ENCODE measurements at places on chromosomes 4 and X.

DNA sequence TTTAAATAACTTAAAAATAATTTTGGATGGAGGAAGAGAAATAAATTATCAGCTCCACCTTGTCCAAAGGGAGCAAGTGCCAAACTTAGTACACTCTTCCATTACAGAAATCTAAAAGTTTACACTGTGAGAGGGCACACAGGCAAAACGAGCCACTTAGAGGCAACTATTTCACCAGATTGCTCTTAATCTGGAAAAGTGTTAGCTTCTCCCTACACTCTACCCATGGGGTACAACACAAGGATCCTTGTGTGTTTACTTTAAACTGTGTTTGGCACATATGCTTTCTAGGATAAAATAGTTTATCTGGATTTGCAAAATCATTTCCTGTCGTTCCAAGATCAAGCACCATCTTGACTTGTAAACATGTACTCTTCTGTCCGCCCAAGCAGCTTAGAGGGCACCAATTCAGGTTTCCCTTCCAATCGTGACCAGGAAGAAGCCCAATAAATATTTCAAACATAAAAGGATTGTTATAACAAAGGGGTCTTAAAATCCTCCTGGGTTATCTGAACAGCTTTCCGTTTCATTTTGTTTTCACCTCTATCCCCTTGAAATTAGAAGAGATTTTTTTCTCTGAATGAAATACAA is 29.0 kb upstream of the KDR start:
- no peak for DNase-seq

- DNase-seq: no peak
Measured at GRCh38 chr4:126752702-126753101, 880.1 kb upstream of the INTU start.

DNA sequence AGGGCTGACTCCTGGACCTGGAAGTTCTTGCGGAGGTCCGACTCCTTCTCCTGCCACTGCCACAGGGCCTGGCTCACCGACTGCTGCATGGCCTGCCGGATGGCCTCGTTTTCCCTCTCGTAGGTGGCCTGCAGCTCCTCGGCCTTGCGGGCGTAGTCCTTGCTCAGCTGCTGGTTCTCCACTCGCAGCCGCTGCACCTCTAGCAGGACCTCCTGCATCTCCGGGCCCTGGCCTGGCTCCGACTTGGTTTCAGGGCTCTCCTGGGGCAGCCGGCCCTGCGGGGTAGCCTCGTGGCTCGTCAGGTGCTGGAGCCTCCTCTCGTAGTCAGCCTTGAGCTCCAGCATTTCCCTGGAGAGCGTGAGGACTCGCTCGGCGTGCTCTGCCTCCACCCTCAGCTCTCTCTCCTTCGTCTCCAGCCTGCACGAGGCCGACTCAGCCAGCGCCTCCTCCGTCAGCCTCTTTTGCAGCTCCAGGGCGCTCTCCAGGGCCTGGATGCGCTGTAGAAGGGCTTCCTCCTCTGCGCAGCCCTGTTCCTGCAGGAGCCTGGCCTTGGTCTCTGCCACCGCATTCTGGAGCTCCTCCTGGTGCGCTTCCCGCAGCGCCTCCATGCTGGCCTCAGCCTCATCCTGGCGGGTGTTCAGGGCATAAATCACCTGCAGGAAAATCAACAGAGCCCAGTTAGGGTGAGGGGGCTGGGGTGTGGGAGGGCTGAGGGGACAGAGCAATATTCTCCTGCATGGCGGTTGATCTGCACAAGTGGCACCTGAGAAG is 72.2 kb downstream of the FAM184B start:
- DNase-seq: no peak

DNA sequence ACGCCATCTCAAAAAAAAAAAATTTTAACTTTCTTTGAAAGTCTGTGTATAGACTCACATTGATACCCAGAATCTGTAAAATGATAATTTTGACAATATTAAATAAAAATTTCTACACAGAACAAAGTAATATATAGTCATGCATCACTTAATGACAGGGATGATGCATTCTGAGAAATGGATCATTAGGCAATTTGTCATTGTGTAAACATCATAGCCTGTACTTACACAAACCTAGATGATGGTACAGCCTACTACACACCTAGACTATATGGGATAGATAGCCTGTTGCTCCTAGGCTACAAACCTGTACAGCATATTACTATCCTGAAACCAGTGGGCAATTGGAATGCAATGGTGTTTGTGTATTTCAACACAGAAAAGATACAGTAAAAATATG is 107.7 kb downstream of the BLTP1 start:
- DNase-seq: no peak

- DNase-seq: no peak
Measured at GRCh38 chr4:52942936-52943335, 80.8 kb downstream of the RASL11B start.

DNA sequence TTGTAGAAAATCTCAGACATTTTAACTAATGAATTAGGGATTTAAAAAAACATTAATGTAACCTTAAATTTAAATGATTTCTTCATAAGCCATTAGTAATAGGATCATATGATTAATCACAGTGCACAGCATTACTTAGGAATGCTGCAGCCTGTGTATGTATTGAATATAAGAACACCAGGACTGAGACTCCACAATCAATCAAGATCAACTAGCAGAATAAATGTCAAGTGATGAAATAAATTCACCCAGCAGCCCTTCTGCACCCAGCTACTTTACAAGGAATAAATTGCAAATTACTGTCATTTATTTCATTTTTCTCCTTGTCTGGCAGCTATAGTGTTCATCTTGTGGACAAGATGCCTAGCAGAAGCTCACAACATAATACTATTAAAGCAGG is 46.5 kb downstream of the NEIL3 start:
- no peak for DNase-seq

DNA sequence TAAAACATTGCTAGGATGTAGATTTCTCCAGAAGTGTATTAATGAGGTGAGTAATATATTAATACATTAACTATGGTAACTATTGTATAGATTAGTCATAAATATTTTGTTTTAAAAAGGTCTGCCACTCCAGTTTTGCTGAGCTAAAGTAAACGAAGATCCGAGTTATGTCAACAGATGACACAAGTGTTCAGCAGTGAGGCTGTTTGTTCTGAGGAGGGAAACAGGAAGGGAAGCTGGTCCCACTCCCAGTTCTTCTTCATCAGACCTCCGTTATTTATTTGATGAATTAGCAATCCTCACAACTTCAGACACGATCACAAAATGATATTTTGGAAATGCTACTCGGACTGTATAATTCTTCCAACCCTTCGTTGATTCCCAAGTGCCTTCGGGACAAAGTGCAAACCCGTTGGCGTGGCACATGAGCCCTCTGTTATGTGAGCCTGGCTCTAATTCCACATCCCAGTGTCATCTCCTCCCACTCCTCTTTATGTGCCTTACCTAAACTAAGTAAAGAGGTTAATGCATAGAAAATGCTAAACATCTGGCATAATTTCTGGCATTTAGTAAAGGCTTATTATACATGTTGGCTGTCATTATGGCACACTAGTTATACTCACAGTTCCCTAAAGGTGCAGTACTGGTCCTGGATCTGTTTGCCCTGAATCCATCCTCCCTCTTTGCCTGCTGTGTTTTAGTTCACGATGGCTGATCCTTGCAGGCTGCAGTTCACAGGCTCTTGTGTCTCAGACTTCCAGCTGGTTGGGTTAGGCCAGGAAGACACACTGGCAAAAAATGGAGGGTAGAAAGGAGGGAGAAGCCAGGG is 190.6 kb upstream of the LNX1 start:
- no peak for DNase-seq

DNA sequence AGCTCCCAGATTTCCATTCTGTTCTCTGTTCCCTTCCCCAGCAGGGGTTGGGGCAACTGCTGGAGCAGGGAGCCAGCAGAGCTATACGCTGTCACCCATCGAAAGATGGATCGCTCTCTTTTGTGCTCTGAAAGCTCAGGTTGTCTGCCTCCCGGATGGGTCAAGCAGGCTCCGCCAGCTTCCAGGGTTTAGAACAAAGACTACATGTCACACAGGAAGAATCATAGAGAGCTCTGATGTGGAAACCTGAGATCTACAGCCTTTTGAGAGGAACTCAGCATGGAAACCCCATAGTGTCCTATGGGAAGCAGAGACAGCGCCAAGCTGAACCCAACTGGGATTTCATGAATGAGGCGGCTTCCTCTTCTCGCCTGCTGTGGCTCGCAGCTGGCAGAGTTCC is 205.4 kb downstream of the HS3ST1 start:
- peak; percentile 47 for DNase-seq

DNA sequence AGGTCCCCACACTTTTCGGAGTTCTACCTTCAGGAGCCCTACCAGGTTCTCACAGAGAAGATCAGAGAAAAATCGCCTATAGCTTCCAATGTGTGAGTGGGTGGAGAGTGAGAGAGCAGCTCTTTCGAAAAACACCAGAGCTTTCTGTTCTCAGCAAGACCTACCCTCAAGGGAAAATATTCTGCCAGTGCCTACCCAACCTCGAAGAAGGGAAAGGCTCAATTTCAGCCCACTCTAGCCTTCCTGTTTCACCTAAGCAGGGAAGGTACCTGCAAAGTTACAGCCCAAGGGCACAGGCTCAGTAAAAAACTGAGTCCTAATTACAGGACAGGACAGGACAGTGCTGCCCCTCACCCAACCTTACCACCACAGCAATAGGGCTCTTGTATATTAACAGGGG is 104.0 kb upstream of the WDR17 start:
- DNase-seq: no peak

DNA sequence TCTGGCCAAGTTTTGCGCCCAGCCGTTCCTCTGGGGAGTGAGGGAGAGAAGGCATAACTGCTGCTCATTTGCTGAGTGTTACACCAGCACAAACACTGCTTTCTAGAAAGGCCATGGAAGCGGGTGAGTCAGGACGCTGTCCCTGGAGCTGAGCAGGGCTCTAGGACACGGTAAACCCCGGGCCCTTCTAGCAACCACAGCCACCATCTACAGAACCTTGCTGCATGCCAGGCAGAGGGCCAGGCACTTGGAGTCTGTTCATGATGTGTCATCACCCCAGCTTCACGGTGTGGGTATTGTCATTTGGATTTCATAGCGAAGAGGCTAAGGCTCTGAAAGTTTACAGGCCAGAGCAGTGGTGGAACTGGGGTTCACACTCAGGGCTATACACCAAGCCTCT is 31.8 kb upstream of the C4orf50 start:
- no peak for DNase-seq

GRCh38 chr4:42656679-42656943 is 294 bp downstream of the ATP8A1 start:
- DNase-seq: no peak

DNA sequence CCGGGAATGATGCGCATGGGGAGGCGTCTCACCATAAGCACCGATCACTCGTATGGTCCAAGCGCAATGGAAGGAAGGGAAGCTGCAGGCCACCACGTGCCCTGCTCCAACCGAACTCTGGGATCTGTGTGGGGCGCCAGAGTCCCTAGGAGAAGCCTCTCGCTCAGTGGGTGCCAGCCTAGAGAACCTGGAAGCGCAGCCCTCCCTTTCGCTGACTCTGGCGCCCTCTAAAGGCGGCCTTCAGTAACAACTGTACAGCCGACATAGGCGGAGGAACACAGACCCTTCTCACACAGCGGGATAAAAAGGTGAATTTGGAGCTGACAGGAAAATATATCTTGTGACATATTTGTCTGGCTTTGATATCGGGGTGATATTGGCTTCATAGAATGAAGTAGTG is 76.0 kb downstream of the INTS6L start:
- DNase-seq: peak; percentile 4

- DNase-seq: no peak
Measured at GRCh38 chrX:43618366-43619205, 37.5 kb upstream of the MAOA start.

DNA sequence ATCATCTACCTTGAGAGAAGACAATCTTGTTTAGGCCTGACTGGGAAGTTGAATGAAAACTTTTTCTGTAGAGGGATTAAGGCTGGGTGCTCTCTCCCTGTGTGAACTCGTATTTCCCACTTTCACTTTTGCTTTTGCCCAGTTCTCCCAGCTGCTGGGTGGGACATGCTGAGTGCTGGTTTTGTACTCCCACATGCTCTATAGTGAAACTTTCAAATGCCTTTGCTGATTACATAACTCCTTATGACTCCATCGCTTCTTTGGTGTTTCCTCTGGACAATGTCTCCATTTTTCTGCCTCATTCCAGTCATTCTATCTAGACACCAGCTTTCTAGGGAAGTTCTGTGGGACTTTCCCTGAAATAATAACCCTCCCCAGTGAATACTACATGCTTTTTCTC is 100.5 kb downstream of the CLNK start:
- DNase-seq: no peak

- no peak for DNase-seq
Measured at GRCh38 chr4:73181231-73181630, 77.4 kb downstream of the ANKRD17 start.

GRCh38 chrX:139708067-139708466 is at the start of gene MCF2:
Gene MCF2 (minus strand): TSS chrX:139708167. CDS start chrX:139651744, 56,423 bp downstream.
- DNase-seq: no peak

GRCh38 chr4:15325987-15326386 is 101.8 kb upstream of the C1QTNF7 start:
- DNase-seq: no peak

- DNase-seq: no peak
Measured at GRCh38 chr4:152164561-152164960, 371.3 kb downstream of the FBXW7 start.

GRCh38 chrX:84501798-84502628 is at the start of gene HDX:
Gene HDX (minus strand): TSS chrX:84502453. CDS start chrX:84475397, 27,056 bp downstream.
- DNase-seq: peak; percentile 66

DNA sequence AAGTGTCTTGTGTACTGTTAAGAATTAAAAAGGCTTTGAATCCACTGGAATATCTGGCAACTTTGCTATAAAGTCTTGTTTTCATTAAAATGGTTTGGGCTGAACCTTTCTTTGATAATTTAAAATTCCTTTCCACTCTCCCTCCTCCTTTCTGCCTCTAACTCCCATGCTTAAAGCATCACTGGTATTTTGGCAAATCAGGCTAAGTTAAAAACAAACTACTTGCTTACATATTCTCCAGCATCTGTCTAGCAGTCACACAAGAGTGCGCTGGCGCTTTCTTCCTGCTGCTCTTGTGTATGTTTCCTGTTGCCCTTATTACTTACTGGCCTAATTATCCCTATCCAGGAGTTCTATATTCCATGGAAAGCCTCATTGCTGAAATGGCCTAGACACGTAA is 136.6 kb downstream of the VEGFC start:
- no peak for DNase-seq
